ENCODE measurements at places on chromosomes 1 and 21.

DNA sequence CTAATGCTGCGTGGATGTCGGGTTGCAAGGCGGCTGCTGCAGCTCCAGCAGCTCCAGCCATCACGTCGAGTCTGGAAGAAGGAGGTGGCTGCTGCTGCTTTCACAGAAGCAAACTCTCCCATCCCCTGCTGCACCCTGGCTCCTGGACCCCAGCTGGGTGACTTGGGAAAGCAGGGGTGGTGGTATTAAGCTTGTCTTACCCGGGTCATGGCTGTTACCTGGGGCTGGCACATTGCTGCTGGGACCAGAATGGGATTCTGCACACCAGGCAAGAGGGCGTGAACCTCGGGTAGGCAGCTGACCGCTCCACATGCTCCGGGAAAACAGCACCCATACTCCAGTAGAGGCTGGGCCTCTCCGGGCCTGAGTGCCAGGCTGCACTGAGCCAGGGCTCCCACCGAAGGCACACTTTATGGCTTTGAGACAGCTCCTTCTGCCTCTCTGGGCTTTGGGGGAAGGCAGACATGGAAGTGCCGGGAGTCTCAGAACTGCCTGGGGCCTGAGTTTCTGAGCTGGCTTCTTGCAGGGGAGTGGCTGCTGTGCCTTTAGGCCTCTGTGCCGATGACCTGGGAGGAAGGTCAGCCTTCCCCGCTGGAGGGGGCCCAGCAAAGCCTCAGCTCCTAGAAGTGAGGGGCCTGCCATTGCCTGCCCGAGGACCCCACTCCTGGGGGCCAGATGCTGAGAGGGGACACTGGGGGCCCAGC lies 1.2 kb downstream of the SMIM1 start:
- no peak for DNase-seq

DNA sequence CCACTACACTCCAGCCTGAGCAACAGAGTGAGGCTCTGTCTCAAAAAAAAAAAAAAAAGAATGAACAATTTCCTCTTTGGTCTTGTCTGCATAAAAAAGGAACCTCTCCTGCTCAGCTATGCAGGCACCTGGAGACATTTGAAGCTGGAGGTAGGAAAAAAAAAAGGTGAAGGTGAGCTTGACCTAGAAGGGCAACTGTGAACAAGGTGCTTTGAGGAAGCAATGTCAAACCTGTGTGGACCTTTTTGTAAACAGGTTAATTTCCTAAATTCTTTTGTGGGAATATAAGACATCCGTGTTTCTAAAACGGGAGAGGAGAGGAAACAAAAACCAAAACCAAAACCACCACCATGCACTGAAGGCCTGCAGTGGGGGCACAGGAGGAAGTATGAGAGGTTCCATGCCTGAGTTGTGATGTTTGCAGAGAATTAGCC lies 77.5 kb downstream of the SLC45A1 start:
- no peak for DNase-seq

DNA sequence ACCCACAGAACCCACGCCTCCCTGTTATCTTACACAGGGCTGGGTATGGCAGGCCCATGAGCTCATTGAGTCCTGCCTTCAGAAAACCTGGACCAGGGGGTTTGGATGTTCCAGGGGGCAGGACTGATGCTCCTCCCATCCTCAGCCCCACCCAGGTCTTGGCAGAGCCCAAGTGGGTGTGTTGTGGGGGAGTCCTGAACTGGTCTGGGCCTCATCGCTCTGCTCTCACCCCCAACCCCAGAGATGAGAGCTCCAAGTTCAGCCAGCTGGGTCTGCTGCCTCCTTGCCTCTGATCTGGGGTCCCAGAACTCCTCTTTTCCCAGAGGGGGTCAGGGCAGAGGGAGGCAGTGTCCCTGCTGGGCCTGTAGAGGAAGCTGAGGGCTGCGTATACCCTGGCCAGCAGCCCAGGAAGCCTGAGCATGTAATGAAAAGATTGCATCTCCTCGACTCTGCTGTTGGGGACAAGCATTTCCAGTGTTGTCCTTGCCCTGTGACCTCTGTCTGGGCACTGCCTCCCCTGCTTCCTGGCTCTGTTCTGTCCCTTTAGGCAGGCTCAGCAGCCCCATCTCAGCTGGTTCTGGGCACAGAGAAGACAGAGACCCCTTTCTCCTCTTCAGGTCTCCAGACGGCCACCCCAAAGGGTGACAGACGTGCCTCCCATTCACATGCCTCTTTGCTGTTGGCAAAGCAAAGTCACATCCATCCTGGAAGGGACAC lies 54.7 kb upstream of the EPS8L3 start:
- no peak for DNase-seq

DNA sequence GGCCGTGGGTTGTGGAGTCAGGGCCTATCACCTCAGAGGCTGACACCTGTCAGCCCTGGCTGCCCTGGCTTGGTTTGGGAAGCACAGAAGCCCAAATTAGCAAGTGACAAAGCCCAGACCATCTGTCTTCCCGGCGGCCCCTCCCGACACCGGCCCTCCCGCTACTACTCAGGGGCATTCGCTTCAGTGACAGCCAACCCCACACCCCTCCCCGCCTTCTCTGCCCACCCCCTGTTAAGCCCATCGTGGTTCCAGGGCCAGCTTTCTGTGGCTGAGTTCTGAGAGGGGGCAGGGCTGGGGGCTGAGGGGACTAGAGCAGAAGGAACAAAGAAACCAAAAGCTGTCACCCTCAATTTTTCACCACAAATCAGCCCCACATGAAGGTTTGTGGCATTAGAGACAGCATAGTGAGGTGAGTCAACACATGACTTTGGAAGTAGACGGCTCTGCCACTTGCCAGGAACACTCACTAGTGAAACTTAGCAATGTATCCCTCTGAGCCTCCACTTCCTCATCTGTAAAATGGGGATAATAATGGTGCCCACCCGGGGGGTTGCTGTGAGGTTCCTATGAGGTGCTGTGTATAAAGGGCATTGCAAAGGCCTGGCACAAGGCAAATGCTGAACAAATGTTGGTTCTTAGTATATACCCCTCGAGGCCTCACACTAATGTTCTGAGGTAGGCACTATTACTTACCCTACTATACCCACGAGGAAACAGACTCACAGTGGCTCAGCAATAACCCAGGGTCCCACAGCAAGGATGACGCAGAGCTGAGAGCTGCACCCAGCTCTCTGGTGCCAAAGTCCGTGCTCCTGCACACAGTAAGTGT lies 5.2 kb upstream of the TNNI1 start:
- DNase-seq: no peak

DNA sequence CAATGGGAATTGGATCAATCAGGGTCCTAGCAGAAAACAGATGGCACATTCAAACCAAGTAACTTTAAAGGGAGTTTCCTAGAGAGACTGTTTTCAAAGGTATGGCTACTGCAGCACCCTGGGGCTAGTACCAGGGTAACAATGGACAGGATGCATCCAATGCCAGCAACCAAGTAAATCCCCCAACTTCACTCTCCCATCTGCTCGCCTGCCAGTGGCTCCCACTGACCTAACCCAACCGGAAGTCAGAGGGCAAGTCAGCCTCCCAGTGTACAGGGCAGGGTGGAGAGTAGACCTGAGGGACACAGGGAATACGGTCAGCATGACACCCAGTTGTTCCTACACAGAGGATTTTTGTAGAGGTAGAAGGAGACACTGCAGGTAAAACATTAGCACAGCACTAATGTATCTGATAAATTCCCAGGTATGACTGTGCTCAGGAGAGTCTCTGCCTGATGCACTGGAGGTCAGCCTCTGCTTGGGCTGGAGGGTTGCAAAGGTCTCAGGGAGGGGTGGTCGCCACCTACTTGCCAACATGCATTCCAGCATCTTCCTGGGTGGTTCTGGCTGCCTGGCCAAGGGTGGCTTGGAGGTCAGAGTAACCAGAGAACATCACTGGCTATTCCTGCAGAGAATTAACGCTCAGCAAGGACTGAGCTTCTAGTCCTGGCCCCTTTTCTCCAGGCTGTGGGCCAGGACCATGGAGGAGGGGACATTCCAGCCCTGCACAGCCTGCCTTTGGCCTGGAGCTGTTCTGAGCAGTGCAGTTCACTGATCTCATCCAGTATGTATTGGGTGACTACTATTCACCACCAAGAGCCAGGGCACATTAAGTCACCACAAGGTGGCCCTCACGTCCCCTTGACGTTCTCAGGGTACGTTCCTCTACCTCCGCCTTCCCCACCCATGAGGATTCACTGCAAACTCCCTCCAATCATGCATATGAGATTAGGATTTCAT lies 5.1 kb upstream of the GJA4 start:
- DNase-seq: no peak

GRCh38 chr21:22763442-22763841 lies 1765.2 kb downstream of the NCAM2 start:
- DNase-seq: no peak

- no peak for DNase-seq
These were observed 16.4 kb downstream of the RPS6KA1 start for GRCh38 chr1:26545969-26546323.

GRCh38 chr21:38863291-38863690 lies 57.6 kb downstream of the ETS2 start:
- DNase-seq: no peak
